ENCODE measurements at places on chromosomes 5 and 9. TPM values are rescaled to one million over a fixed set of nuclear protein-coding genes. Genes with fewer than 3 reads are reported as not detected.

The SLC1A3 gene
- 23.5 TPM for total RNA-seq

The MARCOL gene
- not detected for total RNA-seq

The ENC1 gene
- total RNA-seq, result 10.6 TPM

The F2RL2 gene
- 0.51 TPM for total RNA-seq

The SOHLH1 gene
- not detected for total RNA-seq

The IL7R gene
- total RNA-seq, result 8.6 TPM

The ADGRD2 gene
- not detected for total RNA-seq

The CNOT8 gene
- 47.9 TPM for total RNA-seq

The C1QTNF3 gene
- 5.6 TPM for total RNA-seq

The PHF24 gene
- 0.57 TPM for total RNA-seq

The NR2F1-AS1 gene
- total RNA-seq, result 7.6 TPM

The CDC25C gene
- not detected for total RNA-seq

The DNLZ gene
- 15.5 TPM for total RNA-seq

The PTPN3 gene
- total RNA-seq, result 7.8 TPM

The BTNL8 gene
- total RNA-seq, result 0.29 TPM

The SLC28A3 gene
- total RNA-seq, result 0.39 TPM

The MZB1 gene
- 1.3 TPM for total RNA-seq

The PAPPA gene
- 16.6 TPM for total RNA-seq

The SAPCD2 gene
- total RNA-seq, result 0.26 TPM

The APBA1 gene
- 8.0 TPM for total RNA-seq

The FLT4 gene
- 22.1 TPM for total RNA-seq

The SPATA9 gene
- 0.60 TPM for total RNA-seq

The SPINK5 gene
- 0.42 TPM for total RNA-seq

The CDKN2B gene
- total RNA-seq, result 4.8 TPM

The PCDHB14 gene
- 7.5 TPM for total RNA-seq

The STOM gene
- 384 TPM for total RNA-seq

The CDH9 gene
- total RNA-seq, result not detected

The PFN3 gene
- total RNA-seq, result not detected

The PCDHGA11 gene
- 7.1 TPM for total RNA-seq

The SLC6A7 gene
- not detected for total RNA-seq

The CARD19 gene
- total RNA-seq, result 47.7 TPM

The PIP5K1B gene
- 8.8 TPM for total RNA-seq

The GFI1B gene
- total RNA-seq, result not detected

The EGFL7 gene
- 78.6 TPM for total RNA-seq

The PCDHB13 gene
- total RNA-seq, result 6.7 TPM

The SLC9A3 gene
- 0.97 TPM for total RNA-seq

All from aorta (tissue), 5 donors.